Right renal cortex interstitium (tissue), 3 donors: ENCODE measurements at places on chromosomes 3 and 15. TPM values are rescaled to one million over a fixed set of nuclear protein-coding genes. Genes with fewer than 3 reads are reported as not detected.

THAP10 gene
- 9.4 TPM for polyA plus RNA-seq

ARGFX gene
- not detected for polyA plus RNA-seq

KLHL18 gene
- polyA plus RNA-seq, result 12.1 TPM

MCF2L2 gene
- polyA plus RNA-seq, result 0.37 TPM

- DNase-seq, result no peak
These were observed 269.8 kb downstream of the OPA1 start for GRCh38 chr3:193862843-193863242.

DNA sequence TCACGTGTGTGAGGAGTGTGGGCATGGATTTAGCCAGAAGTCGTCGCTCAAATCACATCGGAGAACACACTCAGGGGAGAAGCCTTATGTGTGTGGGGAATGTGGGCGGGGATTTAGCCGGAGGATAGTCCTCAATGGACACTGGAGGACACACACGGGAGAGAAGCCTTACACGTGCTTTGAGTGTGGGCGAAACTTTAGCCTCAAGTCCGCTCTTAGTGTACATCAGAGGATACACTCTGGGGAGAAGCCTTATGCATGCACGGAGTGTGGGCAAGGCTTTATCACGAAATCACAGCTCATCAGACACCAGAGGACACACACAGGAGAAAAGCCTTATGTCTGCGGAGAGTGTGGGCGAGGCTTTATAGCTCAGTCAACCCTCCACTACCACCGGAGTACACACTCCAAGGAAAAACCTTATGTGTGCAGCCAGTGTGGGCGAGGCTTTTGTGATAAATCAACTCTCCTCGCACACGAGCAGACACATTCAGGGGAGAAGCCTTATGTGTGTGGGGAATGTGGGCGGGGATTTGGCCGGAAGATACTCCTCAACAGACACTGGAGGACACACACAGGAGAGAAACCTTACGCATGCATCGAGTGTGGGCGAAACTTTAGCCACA lies 28.1 kb downstream of the ZNF589 start:
- no peak for DNase-seq

- DNase-seq, result no peak
These were observed 53.4 kb downstream of the TAFA4 start for GRCh38 chr3:68878962-68879361.

GRCh38 chr3:197597335-197597734 lies 41.6 kb upstream of the BDH1 start:
- DNase-seq, result no peak

DNA sequence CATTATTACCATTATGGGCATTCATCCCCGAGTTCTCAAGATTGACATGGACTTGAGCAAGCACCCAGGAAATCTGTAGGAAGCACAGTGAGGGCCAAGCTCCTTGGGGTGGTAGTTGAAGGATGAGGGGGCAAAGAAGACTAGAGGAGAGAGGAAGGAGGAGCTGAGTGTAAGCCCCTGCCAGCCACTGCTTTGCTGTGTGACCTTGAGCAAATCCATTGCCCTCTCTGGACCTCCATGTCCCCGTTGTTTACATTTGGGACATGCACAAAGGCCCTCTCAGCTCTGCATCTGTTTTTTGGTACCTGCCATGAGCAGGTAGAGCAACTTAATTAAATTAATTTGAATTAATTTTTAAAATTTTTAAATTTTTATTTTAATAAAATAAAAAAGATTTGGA lies 33.5 kb upstream of the SLC6A6 start:
- DNase-seq, result no peak

- DNase-seq, result no peak
These were observed 42.5 kb upstream of the SNRK start for GRCh38 chr3:43243590-43244587.
